Stimulated activated CD8-positive, alpha-beta memory T cell treated with anti-CD3 and anti-CD28 coated beads, Interleukin-7, amount 100 ng/mL, for 4 hours (primary cell): ENCODE measurements at places on chromosomes 16 and 17.

- DNase-seq: no peak
These were observed 392.9 kb upstream of the EEF2KMT start for GRCh38 chr16:5490499-5490898.

GRCh38 chr16:88003736-88004135 is 52.5 kb downstream of the BANP start:
- DNase-seq: no peak

- no peak for DNase-seq
These were observed 318.7 kb upstream of the RBFOX1 start for GRCh38 chr16:7013990-7014389.

DNA sequence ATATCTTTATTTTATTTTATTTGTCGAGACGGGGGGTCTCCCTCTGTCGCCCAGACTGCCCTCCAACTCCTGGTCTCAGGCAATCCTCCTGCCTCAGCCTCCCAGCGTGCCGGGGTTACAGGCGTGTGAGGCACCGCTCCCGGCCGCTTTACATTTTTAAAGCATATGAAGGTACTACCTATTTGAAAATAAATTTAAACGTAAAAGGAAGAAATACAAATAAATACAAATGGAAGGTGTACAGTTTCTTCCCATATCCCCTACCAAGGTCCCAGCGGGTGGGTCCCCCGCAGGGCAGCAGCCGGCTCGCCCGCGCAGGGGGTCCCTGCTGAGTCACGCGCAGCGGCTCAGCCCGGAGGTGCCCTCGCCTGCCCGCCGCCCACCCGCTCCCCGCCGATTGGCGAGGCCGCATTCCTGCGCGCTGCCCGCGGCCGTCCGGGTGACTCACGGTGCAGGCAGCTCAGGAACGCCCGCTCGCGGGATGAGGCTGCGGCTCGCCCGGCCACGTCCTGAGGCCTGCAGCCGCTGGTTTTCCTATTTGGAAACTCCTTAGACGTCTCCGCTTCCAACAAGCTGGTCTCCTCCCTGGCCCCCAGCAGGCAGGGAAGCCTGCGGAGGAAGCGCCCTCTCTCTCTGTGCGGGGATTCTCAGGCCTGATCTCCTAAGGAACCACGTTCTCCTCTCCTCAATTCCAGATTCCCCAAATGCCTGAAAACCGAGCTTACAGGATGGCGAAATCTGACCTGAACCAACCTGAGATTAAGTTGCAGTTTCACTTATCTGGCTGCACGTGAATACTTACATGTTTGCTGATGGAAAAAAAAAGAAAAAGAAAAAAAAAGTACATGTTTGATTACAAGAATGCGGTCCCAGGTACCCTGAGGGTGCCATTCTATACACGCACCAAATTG is 54.8 kb upstream of the MAP3K14 start:
- no peak for DNase-seq

DNA sequence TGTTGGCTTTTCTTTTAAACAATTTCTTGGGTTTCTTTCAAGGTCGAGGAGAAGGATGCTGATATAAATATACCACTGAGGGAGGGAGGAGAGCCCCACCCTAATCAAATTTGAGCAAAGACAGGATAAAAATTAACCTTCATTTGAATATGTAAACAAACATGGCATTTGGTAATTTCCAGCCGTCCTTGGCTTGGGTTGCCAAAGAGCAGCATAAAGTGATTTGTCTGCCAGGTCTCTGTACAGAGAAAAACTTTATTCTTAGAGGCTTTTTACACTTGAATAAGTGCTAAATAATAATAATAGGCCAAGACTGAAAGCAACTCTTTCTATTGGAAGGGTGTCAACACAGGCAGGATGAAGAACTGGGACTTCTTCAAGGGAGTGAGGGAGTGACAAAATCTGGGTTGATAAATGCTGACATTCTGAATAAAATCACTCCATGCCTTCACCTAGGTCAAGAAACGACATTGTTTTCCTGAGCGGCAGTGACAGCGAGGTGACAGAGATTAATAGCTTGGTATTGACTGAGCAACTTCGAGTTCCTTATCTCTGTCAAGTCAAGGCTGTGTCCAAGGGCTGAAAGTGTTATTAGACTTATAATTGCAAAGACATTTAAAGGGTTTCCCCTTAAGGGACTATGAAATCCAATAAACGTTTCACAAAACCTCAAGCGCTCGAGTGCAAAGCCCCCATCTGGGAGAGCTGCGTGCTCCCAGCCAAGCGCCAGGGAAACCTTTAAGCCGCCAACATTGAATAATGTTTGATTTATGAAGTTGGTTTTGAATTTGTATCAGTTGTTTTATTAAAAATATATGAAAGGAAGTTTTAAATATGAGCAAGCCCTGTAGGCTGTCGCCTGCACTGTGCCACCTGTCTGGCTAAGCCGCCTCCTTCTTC is 269.5 kb upstream of the N4BP1 start:
- no peak for DNase-seq
